ENCODE measurements at places on chromosomes 5 and 9. TPM values are rescaled to one million over a fixed set of nuclear protein-coding genes. Genes with fewer than 3 reads are reported as not detected.

DNA sequence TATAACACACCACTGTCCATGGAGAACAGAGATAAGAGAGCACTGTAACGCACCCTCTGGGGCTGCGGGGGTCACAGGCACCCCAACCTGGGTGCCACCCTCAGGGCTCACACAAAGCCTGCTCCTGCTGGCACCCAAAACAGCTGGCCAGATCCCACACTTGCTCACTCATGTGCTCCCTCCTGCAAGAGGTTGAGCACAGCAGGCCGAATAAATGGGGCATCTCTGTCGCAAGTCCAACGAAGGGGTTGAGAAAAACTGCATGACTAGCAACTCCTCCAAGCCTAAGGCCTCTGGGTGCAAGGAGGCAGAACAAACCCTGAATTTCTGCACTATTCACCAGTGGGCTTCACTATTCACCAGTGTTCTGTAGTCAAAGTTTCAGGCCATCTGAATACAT is 80.3 kb downstream of the SECISBP2 start:
- DNase-seq = no peak

SREK1IP1 gene
- total RNA-seq = 22.2 TPM

TRPM3 gene
- total RNA-seq = 0.48 TPM

- DNase-seq = no peak
Observed at GRCh38 chr5:129996896-129997295, 92.6 kb downstream of the CHSY3 start.

DNA sequence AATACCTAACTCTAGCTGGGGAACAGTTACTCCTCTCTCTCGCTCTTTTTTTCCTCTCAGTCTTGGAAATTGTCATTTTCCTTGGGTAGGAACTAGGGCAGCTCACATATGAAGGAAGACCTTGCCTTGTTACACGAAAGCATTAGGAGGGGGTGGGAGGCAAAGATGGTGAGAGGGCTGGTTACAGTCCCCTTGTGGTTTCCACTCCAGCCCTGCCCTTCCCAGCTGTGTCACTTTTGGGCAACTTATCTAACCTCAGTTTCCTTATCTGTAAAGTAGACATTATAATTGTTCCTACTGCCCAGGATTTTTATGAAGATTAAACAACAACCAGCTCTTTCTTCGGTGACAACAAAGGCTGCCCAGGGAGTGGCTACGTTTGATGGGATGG is 196.2 kb upstream of the CLINT1 start:
- no peak for DNase-seq

GRCh38 chr9:91028166-91028827 is 226.7 kb downstream of the SYK start:
- DNase-seq = peak; percentile 53

DNA sequence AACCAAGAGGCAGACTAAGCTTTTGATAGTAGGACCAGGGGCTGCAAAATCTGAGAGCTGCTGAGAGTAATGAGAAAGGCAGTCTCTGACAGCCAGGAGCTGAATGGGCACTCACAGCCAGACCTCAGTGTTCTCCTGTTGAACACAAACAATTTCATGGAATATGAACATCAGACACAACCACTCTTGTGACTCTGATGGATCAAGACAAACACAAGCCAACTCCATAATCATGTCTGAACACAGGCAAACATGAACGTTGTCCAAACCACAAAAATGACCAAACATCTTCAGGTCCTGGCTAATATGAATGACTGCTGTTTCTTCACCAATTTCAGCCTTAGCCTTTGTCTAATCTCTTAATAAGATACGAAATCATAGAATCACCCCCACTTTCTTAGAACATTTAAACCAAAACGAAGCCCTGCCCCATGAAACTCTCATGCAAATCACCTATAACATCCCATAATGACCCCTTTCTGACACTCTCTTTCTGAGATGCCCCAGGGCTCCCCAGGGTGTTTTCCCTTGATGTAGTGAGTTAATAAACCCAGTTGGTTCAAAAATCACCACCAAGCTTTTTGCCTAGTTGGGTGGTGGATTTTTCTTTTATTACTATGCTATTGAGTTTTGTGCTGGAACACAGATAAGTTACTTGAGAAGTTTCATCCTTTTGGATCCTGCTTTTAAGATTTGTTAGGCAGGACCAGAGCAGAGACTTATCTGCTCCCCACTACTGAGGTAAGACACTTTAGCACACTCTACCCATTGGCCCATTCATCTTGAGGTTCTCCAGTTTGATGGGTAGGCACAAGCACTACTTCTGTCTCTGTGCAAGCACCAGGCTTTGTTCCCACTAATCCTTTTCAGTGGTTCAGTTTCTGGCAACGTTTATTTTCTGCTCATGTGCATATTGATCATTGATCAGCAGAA is 5.9 kb upstream of the ERAP2 start:
- no peak for DNase-seq

CAMLG gene
- 30.1 TPM for total RNA-seq

- no peak for DNase-seq
Observed at GRCh38 chr5:17024686-17025180, 88.6 kb upstream of the MYO10 start.

- no peak for DNase-seq
Observed at GRCh38 chr5:88707216-88707965, 175.6 kb downstream of the MEF2C start.

- DNase-seq = peak; percentile 82
Observed at GRCh38 chr5:133229931-133230664, 178.3 kb downstream of the HSPA4 start.

DNA sequence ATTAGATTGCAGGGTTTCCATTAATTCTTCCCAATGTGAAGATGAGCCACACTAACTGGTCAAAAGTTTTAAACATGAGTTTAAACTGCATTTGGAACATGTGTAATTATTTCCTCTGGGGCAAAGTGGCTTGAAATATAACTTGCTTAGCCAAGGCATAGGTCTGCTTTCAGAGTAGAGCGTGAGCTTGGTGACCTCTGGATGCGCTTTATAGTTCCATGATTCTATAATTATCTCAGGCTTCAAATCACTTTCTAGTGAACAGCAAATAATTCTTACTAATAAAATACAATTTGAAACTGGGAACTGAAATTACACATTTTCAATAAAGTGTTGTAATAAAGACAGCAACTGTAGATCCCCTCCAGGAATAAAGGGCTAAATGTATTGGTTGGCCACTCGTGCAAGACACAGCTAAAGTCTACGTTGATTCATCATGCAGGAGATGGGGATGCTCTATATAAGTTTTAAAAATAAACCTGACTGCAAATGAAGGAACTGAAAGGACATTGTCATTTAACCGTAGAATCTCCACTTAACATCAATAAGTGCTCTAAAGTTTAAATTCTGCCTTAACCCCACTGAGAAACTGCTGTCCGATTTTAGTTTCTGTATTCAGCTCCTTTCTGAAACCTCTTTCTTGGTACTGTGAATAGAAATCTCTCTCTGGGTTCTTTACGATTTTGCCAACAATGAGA is 460.0 kb downstream of the PSAT1 start:
- DNase-seq = no peak

DNA sequence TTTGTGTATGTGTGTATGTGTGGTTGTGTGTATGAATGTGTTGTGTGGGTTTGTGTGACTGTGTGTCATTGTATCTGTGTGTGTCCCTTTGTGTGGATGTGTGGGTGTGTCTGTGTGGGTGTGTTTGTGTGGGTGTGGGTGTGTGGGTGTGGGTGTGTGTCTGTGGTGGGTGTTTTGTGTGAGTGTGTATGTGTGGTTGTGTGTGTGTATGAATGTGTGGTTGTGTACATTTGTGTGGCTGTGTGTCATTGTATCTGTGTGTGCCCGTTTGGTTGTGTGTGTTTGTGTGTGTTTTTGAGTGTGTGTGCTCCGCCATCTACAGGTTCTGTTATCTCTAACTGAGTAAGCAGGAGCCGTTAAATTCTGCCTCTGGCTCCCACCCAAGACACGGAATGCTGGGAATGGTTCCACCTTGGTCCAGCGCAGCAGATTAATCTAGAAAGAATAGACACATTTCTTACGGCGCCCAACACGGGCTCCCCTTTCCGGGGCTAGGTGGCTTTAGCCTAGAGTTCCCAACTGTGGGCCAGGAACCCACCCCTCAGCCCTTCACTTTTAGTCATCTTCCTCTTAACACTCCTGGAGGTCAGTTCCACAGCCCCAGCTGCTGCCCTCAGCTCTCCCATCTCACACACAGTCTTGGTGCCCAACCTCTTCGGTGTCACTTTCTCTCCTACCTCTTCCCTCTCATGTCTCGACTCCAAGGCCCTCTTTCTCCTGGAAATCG is 197.1 kb downstream of the TTLL11 start:
- no peak for DNase-seq

LVRN gene
- 15.9 TPM for total RNA-seq

All from mesenteric fat pad (tissue), 1 donor.